Sciatic nerve (tissue), 2 donors: ENCODE measurements at places on chromosomes 5 and 9.
A peak's percentile ranks its signal among the peaks of the same experiment; 100 is the strongest.

GRCh38 chr5:371811-372555 lies 50.5 kb downstream of the AHRR start:
- peak; percentile 36 for DNase-seq

- DNase-seq = no peak
Measured at GRCh38 chr5:103014983-103015382, 105.0 kb downstream of the GIN1 start.

DNA sequence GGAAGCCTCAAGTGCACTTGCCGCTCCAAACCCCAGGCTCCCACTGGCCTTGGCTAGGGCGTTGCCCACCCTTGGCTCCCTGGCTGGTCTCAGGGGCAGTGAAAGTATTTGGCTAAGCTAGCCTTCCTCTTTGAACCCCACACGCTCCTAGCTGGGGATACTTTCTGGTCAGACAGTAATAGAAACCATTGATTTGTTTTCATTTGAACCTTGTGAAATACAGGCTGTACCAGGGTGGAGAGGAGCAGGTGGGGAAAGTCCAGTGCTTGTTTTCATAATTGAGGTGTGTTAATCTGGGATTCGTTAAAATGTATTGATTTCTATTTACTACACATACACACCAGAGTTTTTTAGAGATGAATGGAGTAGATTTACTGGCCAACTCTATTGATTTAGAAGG lies 45.9 kb upstream of the TRMT10B start:
- DNase-seq = no peak

DNA sequence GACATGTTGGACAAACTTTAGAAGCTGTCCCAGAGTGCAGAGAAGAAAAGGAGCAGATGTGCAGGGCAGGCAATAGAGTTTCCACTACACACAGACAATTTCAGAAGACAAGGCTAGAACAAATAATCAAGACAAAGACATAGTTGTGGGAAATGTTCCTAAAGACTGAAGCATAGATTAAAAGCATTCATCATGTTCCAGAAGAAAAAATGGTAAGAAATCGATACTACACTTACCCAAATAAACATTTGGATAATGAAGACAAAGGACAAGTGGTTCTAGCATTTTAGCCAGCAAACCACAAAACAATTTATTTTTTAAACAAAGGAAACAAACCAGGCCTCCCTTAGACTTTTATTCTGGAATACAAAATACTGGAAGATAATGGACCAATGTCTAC lies 97.9 kb downstream of the FSTL4 start:
- no peak for DNase-seq

DNA sequence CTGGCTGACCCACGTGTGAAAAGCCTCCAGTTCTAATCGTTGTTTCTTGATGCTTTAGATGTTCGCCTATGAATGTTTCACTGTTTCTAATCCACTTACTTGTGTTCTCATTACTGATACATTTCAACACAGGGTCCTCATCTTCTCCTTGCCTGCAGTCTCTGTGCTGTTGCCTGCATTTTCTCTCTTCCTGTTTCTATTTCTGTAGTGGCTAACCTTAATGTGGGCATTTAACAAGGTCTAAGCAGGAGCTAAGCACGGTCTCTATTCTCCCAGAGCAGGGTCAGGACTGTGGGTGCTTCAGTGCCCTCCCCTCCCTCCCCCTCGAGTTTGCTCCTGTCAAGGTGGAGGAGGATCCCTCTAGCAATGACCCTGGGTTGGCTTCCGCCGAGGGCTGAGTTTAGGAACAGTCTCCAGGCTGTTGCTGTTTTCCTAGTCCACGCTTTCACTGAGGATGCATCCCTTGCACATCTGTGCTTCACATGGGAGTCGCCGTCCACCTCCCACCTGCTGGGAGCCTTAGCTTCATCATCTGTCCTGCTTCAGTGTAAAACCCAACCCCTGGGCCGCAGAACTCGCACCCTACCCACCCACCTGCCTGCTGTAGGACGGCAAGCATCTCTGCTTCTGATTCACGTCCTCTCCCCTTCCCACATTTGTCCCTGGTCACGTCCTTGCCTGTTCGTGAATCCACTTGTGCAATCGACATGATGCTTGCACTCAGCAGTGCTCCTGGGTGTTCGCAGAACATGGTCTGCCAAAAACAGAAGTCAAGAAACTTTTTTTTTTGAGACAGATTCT lies 2.4 kb upstream of the EXOC3 start:
- DNase-seq = peak; percentile 48

DNA sequence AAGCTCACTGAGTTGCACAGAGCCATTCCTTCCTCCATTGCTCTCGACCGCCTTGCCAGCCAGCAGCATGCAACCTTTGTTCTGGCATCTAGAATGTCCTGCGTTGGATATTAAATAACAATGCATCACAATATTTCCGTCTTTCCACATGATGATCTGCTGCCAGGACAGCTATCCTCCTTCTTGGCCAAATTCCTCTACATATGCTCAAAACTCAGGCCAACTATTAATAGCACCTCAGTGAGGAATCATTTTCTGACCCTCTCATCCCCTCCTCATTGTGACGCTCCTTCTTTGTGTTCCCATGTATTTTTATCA lies 128.6 kb downstream of the MYO10 start:
- no peak for DNase-seq

GRCh38 chr5:91864962-91865361 lies 481.8 kb upstream of the ARRDC3 start:
- DNase-seq = no peak

GRCh38 chr9:1536522-1537170 lies 478.5 kb upstream of the SMARCA2 start:
- no peak for DNase-seq

DNA sequence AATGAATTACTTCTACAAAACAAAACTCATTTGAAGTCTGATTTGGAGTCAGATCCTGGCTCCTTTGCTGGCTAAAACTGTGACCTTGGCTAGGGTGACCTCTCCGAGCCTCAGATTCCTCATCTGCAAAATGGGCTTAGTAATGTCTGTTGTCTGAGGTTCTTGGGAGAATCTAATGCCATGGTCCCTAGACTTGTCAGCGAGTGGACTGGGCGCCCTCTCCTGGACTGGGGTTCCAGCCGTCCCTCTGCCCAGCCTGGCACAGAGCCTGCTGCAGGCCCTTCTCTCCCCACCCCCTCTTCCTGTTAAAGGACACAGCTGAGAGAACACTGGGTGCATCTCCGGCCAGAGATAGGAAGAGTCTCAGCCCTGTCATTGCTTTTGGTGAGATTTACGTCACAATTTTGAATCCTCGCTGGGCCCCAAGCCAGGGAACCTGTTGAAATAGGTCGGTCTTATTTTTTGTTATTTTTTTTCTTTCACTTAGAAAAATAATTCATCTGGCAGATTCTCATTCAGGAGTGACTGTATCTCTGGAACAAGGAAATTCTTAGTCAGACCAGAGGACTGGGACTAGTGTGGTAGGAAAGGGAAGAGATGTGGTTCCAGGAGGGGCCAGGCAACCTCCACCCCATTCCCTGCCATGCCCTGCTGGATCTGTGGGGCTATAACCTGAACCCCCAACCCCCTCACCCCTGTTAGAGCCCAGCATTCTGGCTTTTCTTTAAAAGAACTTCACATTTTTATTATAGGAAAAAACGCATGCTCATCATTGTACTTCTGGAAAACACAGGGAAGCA lies 48.2 kb upstream of the RPL26L1 start:
- DNase-seq = peak; percentile 73

- no peak for DNase-seq
Measured at GRCh38 chr9:38216572-38216971, 147.5 kb upstream of the SHB start.

DNA sequence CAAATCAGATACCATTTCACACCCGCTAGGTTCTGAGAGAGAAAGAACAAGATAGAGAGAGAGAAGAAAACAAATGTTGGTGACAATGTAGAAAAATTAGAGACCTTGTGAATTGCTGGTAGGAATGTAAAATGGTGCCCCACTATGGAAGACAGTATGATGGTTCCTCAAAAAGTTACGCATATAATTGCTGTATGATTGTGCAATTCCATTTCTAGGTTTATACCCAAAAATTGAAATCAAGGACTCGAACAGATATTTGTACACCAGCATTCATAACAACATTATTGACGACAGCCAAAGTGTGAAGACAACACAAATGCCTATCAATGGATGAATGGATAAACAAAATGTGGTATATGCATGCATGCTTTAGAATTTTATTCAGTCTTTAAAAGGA lies 74.5 kb upstream of the MAP3K1 start:
- DNase-seq = no peak

GRCh38 chr5:15034379-15034778 lies 162.8 kb upstream of the ANKH start:
- no peak for DNase-seq

DNA sequence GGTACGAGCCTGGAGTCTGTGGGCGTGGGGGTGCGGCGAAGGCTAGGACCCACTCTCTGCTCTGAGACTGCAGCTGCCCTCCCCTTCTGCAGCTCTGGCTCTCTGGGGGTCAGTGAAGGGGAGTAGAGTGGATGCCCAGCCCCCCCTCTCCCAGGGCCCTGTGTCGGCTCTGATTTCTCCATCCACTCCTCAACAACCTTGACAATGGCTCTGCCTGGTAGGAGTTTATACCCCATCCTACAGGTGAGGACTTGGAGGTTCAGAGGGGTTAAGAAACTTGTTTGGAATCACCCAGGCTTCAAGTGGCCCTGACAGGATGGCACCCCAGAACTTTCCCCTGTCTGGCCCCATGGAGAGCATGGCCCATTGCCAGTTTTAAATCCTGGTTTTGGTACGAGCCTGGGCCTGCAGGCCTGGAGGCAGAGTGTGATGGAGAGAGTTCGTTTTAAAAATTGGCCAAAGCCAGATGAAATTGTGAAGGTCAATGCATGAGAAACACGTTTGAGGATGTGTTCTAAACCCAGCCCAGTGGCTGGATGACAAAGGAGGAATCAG lies 22.3 kb downstream of the NCS1 start:
- no peak for DNase-seq

GRCh38 chr5:129639331-129639730 lies 108.6 kb upstream of the MINAR2 start:
- DNase-seq = no peak

DNA sequence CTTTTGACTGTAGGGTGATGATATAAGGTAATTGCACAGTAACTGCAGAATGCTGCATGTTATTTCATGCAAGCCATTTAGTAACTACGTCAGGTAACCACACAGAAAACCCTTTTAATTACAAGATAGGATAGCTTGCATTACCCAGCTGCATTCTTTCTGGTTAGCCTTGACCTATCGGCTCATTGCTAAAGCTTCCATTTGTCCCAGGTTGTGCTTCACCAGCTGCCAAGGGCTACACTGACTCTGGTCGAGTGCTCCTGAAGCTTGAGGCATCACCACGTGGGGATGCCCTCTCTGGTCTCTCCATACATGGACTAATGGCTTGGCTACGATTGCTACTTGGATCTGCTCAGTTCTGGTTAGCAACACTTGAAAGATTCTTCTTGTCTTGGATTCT lies 81.1 kb upstream of the SLC12A2 start:
- DNase-seq = no peak

- DNase-seq = no peak
Measured at GRCh38 chr5:41918105-41918504, 7.0 kb upstream of the FBXO4 start.

DNA sequence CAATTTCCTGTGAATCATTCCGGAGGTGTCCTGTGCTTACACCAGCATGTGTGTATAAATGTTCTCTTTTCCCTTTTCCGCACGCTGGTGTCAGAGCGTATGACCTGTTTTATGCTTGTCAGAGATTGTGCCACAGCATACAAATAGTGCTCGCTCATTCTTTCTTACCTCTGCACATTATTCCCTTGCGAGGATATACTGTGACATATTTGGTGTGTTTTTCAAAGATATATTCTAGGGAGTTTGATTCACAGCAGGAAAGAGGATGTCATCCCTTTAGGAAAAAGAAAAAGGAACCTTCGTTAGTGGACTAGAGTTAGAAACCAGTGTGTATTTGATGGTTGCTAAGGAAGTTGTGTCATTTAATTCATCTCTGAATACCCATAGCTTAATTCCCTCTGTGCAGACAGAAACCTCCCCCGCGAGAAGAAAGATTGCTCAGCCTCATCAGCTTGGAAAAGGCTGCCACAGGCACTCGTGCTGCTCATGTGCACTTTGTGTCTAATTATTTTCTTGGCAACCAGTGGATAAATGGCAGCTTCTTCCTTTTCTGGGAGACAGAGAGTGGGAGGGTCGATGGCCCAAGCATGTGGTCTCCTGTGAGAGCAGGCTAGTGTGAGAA lies 14.7 kb upstream of the CCIN start:
- DNase-seq = no peak

- DNase-seq = no peak
Measured at GRCh38 chr9:12770261-12770660, 4.6 kb upstream of the LURAP1L start.
